ENCODE measurements at places on chromosomes 6 and 20.

- no peak for DNase-seq
Observed at GRCh38 chr20:6702144-6702543, 65.3 kb upstream of the BMP2 start.

GRCh38 chr6:129029778-129030177 lies 146.8 kb downstream of the LAMA2 start:
- peak; percentile 20 for DNase-seq

DNA sequence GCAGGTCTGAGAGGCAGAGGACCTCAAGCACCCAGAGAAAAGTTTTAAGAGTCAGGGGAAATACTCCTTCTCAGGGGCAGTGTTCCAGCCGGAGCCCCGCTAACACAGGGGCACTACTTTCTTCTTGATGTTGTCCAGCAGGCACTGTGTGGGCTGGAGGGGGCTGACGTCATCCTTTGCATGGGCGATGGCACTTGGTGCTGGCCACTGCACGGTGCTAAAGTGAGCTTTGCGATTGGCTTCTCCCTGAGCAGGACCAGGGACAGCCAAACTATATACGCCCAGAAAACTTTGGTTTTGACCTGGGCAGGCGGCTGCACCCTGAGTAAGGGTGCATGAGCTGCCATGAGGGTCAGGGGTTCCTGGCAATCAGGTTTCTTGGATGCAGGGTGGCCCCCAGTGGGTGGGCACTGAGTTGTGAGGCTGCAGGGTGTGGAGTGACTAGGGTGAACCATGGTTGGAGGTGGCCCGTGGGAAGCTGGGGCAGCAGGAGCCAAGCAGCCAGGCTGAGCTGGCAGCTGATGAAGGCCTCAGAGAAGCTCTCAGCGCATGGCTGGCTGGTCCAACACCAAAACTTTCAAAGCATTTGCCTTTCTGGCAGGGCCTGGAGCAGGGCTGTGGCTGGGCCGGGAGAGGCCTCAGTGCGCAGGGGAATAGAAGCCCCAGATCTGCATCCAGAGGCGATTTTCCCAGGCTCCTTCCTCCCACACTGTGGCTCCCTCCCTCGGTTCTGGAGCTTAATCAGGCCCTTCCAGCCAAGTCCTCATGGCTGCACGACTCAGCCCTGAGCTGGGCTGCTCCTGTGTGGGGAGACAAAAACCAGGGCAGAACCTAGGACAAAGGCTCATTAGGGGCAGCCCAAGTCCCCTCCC lies 18.3 kb downstream of the MRPS18A start:
- DNase-seq: no peak

GRCh38 chr6:130632277-130632676 lies 194.9 kb upstream of the SMLR1 start:
- peak; percentile 25 for DNase-seq

GRCh38 chr6:113352831-113353230 lies 504.3 kb upstream of the MARCKS start:
- no peak for DNase-seq

GRCh38 chr6:114436691-114437090 lies 93.9 kb upstream of the HS3ST5 start:
- no peak for DNase-seq
